ENCODE measurements at places on chromosomes 5 and 9.

GRCh38 chr5:56699538-56699937, 115.8 kb upstream of the MAP3K1 start:
- ATAC-seq, result no peak

- no peak for ATAC-seq
Observed at GRCh38 chr9:134179918-134180785, 15.8 kb upstream of the RNU6ATAC start.

DNA sequence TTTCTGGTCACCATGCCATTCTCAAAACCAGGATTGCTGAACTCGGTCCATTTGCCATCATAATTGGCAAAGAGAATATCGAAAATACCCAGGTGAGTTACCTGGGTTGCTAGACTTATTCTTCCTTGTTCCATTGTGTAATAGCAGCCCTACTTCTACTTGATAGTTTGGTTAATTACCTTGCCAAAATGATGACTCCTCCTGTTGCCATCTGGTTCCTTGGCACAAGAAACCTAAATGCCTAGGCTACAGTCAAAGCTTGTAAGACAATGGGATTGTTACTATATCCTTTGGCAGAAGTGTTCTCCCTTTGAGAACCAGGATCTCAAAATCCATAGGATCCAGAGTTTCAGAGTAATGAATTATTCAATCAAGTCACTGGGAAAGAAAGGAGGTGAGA, 373.2 kb upstream of the ACTBL2 start:
- ATAC-seq, result no peak

DNA sequence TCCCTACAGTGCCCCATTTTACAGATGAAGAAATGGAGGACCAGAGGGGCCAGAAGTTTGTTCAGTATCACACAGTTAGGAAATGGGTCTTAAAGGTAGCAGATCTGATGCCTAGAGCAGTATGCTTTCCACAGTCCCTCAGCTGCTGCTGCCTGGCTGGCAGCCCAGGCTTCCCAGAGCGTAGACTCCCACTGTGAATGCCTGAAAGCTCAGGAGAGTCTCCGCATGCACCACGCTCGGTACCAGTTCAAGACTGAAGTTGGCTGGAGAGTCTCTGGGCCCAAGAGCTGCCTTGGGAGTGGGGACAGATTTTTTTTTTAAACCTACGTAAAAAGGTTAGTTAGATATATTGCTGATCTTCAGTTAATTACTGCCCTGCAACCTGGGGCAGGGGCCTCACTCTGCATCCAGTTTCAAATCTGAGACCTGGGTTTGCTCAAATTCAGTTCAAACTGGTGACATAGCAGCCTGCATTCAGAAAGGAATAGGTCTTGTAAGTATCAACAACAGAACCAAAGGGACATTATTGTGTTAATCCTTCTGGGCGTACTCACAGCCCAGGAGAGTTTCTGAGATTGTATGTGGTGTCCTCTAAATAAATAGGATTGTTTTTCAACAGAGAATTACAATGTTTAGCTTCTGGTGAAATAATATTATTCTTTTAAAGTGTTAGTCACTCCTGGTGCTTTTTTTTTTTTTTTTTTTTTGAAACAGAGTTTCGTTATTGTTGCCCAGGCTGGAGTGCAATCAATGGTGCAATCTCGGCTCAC, 8.3 kb downstream of the NANS start:
- ATAC-seq, result no peak

- ATAC-seq, result no peak
Observed at GRCh38 chr5:54146916-54147315, 163.5 kb downstream of the ARL15 start.

DNA sequence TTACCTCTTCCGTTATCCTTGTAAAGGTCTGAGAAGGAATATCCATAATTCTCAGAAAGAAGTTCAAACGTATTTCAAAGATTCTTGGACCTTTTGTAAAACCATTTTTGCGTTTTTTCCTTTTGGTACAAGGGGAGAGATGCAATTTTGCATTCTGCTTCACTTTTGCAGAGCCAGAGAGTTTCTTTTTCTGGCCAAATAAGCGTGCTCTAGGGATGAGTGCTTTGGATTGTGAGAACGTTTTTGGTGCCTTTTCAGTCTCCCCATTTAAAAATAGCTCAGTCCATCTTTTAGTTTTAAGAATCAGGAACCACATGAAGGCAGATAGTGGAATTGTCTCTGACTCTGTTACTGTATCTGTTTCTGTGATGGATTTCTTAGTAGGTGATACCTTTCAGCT, 1.5 kb downstream of the ARHGAP26 start:
- no peak for ATAC-seq

DNA sequence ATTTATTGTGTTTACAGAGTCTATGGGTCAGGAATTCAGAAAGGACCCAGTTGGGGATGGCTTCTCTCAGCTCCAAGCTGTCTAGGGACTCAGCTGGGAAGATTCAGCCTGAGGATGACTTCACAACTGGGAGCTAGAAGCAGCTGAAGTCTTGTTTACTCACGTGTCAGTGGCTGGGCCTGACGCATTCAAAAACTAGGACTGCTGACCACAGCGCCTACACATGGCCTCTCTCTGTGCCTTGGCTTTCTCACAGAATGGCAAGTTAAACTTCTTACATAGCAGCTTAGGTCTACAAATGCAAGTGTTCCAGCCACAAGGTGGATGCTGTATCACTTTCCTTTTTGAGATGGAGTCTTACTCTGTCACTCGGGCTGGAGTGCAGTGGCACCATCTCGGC, 16.3 kb upstream of the PPP2CA start:
- ATAC-seq, result no peak

- no peak for ATAC-seq
Observed at GRCh38 chr9:91583966-91584365, 160.3 kb upstream of the NFIL3 start.

DNA sequence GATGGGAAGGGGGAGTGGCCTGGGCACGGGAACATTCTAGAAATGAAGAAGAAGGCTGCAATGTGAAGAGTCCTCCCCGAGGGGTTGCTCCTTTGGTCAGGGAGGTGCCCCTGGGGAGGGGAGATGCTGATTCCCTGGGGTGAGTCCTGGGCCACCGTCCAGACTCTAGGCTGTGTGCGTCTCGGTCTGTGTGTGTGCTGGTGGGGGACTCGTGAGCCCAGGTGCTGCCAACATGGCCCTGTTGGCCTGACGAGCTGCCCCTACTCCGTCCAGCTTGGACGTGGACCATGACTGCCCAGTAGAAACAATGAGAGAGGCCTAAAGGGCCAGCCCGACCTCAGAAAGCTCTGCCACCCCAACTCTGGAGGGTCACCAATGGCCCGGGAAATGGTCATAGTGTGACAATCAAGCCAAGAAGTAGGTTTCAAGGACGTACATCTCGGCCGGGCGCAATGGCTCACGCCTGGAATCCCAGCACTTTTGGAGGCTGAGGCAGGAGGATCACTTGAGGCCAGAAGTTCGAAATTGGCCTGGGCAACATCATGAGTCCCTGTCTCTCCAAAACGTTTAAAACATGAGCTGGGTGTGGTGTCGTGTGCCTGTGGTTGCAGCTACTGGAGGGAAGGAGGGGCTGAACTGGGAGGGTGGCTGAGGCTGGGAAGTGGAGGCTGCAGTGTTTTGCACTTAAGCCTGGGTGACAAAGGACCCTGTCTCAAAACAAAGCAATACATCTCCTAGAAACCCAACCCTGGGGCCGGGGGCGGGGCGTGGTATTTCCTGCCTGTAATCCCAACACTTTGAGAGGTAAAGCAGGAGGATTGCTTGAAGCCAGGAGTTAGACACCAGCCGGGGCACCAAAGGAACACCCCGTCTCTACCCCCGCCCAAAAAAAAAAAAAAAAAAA, 17.0 kb downstream of the LHX3 start:
- ATAC-seq, result no peak

DNA sequence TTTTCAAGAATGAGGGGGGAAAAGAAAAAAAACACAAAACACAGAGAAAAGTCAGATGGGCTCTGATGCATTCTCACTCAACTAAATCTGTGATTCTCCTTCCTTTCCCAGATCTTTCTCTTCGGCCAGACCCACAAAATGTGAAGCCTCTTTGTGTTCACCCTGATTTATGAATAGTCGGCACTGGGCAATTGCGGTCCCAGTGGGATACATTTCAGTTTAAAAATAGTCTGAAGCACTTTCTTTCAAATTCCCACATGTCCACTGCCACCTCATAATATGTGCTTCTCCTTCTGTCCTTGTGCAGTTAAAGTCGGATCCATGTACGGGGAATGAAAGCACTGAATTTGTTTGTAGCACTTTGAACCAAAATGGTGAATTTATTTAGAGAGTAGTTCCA, 995.4 kb upstream of the WWC1 start:
- ATAC-seq, result no peak

All from SK-N-SH treated with all-trans-retinoic acid at 6 μM for 48 hours (cell line).